ENCODE measurements at places on chromosomes 2 and 18.

DNA sequence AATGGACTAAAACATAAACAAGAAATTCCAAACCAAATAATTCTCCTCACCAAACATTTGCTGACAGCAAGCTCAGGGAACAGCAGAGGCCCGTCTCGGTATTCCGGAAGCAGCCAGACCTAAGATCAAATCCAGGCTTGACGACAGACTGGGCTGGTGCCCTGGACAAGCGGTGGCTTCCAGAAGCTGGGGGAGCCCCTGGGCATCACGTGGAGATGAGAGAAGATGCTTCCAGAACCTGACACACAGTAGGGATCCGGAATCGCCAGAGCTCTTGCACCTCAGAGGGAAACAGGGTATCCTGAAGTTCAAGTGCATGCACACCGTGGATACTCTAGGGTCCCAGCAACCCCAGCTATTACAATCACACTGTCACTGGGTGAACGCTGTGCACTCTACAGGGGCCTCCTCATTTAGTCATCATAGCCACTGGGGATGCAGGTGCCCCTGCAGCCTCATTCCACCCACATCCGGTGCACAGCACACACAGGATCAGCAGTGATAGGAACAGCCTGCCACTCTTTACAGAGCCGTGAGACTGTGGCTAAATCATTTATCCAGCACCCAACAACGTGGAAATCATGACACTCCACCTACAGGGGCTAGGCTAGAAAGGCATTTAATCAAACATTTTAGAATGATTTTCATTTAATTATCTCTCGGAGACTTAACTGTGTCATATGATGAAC is 102.6 kb downstream of the HDAC4 start:
- no peak for DNase-seq

GRCh38 chr18:74587441-74587840 is 10.2 kb upstream of the ZNF407 start:
- DNase-seq, result no peak

DNA sequence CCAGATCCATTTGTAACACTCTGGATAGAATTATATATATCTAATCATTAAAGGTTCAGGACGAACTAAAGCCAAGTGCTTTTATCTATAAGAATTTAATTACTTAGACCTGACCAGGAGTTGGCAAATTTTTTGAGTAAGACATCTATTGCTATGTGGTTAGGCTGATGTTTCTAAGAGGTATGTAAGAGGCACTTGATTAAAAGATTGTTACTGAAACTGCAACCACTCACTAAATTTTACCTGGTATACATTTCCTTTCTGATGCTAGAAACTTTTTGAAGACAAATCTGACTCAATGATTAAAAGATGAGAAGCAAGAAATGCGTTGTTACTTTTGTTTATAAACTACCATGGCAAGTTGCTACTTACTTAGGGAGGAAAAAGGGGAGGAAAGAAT is 76.7 kb upstream of the CHAC2 start:
- no peak for DNase-seq

DNA sequence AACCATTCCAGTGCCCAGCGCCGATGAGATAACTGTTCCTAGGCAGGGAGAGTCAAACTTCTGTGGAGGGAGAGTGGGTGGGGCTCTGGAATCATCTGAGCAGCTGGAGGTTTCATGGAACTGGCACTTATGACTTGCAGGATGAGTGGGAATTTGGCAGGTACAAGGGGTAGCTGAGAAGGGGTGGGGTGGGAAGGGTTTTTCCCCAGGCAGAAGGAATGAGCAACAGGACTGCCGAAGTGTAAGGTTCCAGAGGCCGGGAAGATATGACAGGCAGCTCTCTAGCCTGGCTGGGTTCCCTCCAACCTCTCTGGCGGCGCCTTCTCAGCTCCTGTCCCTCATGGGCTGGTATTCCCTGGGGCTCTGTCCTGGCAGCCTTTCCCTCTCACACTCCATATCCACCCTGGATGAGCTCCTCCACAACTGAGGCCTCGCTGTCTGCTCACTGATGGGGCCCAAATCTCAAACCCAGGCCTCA is 2.5 kb upstream of the TET3 start:
- DNase-seq, result no peak

- DNase-seq, result no peak
Observed at GRCh38 chr2:193103064-193103463, 908.3 kb upstream of the TMEFF2 start.

DNA sequence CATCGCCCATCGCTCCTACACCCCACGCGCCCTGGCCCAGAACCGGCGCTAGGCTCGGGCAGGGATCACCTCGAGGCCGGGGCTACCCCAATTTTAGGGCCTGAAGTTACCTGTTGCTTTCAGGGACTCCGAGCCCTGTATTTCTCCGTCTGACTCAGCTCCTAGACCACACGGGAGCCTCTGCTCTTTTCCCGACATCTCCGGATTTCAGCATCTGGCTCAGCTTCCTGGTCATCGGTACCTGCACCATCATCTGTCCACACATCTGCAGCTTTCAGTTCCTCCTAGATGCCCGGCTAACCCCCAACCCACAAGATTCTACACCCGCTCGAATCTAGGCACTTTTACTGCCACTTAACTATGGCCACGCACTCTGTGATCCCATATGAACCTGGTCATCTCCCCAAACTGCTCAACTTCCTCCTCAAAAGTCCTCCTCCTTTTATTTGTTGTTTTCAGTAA is 12.1 kb upstream of the HMSD start:
- peak; percentile 3 for DNase-seq

DNA sequence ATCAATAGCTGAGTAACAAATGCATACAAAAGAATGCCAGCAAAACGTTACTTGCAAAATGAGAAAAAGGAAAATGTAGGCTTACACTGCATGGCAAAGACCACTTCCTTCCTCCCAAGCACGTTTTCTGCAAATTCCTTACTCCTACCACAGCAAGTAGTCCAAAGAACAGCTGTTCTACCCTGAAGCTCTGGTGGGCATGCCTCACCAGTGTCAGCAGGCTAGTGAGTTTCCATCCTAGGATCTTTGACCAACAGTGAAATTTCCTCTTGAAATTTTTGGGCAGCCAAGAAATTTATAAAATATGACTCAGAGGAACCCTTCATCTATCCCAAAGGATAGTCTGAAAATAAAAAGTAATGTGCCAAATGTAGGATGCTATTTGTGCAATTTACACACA is 123.9 kb downstream of the ZNF532 start:
- no peak for DNase-seq

DNA sequence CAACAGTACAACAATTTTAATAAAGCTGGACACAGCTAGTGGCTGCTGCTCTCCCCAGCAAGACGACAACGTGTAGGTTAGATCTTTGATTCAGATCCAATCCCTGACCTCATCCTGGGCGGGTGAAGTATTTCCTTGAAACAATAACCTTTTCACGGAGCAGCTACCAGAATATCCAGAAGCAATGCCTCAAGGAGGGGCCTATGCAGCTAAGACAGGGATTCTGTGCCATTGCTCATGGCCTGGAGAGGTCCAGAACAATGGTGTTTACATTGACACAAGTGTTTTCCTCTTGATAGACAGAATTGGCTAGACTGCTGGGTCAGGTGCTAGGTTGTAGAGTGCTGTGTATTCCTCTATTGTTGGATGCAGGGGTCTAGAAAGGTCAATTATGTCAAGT is 520.1 kb downstream of the BCL11A start:
- no peak for DNase-seq

DNA sequence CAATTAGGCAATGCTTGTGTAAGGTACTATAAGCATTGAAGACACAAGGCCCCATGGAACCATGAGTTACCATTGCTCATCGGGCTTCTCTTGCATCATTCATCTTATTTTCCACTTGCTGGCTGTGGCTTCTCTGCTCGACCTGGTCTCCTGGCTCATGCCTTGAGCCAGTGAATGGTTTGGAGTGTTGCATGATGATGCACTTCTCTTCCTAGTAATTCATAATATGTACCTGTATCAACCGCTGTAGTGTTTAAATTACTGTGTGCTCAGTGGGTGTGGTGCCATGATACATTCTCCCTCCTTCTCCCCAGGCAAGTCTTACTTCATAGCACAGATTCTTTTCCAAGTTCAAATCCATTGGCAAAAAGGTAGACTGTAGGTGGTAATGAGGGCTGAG is 66.8 kb downstream of the ABCA12 start:
- DNase-seq, result no peak

GRCh38 chr2:96537066-96537733 is 648 bp downstream of the ARID5A start:
- DNase-seq, result peak; percentile 67

DNA sequence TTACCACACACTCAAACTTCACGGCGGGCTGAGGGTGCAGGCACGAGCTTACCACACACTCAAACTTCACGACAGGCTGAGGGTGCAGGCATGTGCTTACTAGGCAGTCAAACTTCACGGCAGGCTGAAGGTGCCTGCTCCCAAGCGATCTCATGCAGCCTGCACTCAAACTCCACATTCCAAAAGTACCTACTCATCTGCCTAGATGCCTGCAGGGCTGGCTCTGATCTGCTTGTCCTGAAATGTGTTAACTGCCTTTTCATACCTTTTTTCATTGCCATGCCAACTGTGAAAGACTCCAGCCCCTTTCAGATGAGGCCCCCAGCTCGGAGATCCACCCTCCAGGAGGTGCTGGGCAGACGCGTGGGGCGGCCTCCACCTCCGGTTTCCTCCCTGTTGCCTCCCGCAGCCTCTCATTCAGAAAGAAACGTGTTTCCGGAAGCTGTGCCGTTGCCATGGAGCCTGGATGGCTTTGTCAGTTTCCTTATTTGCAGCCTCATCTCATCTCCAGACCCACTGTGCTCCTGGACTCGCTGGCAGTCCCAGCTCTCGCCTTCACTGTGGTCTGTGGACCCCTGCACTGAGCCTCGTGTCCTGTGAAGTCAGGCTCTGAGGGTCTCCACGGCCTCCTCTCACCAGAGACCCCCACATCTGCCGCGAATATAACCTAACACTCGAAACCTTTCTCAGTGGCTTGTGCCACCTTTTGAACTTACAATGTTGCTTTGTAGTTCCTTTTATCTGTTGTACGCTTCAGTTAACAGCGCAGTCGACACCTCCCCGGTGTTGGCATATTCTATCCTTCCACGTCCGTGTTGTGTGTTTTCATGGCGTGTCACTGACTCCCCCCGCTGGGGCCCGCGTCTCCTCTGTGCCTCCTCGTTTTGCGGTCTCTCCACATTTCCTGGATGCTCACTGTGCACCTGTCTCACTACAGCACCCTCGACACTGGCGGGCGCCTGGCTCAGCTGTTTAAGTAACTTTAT is 106.1 kb upstream of the ALKAL2 start:
- DNase-seq, result peak; percentile 98

DNA sequence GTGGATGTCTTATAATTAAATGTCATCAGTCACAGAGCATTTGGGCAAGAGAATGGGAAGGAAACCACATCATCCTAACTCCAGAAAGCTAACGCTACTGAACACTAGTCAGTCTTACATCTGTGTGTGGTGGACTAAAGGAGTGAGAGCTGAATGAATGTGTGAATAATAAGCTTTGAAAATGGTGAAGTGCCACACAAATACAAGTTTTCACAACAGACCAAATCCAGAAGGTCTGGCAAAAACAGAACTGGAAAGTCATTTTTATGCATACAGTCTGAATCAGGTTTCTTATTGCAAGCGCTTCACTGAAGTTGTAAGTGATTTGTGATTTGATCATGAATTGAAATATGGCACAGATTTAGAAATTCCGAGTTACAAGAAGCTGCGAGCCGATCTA is 175.7 kb downstream of the ZNF516 start:
- no peak for DNase-seq

- DNase-seq, result peak; percentile 92
Observed at GRCh38 chr18:22169889-22170420, 566 bp downstream of the GATA6 start.

DNA sequence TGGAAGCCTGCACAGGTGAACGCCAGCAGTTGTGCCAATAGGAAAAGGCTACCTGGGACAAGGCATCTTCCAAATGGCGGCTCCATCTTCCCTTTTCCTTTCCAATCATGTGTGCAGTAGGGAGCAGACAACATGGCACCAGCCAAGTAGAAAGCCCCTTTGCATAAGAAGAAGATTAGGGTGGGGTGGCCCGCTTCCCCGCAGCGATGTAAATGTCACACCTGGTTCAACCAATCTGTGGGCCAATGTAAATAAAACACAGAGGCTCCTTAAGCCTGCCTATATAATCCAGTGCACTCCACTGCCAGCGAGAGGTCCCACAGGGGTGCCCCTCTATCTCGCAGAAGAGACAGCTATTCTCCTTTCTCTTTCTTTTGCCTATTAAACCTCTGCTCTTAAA is 468.4 kb upstream of the CRIM1 start:
- no peak for DNase-seq

- DNase-seq, result no peak
Observed at GRCh38 chr18:31596081-31596872, 4.6 kb downstream of the TTR start.

DNA sequence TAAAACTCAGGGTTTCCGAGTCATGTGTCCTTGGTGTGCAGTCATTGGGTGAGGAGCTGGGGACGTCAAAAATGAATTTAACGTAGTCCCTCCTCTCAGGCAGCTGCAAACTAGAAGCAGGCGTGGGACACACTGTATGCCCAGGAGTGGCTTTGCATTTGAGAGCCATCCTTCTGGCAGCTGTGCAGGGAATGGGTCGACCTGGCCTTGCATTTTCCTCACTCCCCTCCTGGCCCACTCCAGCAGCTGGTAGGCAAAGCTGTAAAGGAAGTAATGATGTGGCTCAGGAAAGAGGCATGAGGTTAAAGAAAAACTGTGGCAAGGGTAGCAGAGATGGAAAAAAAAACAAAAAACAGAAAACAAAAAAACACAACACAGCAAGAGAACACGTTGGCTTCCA is 46.5 kb downstream of the RNF144A start:
- no peak for DNase-seq

GRCh38 chr18:9730786-9731185 is 22.7 kb downstream of the RAB31 start:
- DNase-seq, result no peak

- DNase-seq, result no peak
Observed at GRCh38 chr2:15836689-15837610, 103.4 kb upstream of the MYCN start.

DNA sequence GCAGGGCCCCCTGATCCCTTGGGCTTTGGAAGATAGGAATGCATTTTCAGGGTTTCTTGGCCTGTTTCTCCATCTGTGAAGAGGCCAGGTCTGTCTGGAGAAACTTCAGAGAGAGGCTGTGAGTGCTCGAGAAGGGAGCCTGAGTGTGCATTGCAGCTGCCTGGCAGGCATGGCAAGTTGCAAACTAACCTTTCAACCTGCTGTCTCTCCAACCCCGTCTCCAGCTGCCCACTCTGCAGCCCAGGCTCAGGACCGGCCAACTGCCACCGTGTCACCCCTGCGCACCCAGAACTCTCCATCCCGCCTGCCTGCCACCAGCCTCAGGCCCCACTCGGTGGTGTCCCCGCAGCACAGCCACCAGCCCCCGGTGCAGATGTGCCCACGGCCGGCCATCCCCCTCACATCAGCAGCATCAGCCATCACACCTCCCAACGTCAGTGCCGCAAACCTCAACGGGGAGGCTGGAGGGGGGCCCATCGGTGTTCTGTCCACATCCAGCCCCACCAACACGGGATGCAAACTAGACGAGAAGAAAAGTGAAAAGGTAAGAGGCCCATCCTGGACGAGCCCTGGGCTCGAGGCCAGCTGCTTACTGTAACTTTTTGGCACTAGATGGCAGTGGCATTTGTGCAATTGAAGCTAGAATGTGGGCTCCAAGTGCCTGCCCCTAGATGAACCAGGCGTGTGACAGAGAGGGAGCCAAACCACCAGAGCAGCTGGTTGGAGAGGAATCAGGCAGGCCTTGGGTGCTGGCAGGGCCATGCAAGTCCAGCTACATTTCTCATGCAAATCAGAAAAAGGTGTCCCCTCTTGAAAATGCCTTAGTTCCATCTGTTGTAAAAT is 164.6 kb downstream of the SEPTIN10 start:
- DNase-seq, result peak; percentile 23

GRCh38 chr2:178304333-178304732 is 110.0 kb downstream of the OSBPL6 start:
- no peak for DNase-seq

All from mesendoderm (in vitro differentiated cells).